DMS 273 treated with DMSO at 0.1 percent for 48 hours (cell line): ENCODE measurements at places on chromosomes 1 and 21.

DNA sequence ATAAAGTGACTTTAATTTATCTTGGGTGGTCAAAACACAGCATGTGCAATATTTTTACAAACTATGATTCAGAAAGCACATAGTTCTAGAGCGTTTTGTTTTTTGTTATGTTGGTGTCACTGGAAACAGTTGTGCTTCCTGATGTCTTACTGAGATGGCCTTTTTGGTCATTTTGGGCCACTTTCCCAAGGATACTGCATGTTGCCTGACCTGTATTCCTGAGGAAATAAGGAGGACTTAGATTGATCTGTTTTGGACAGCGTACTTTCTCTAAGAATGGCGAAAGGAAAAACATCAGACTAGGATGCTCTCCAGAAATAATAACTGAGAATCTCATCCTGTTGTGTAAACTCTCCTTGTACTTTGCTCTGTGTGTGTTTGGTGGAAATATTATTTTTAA lies 451.2 kb downstream of the USP25 start:
- DNase-seq: no peak

GRCh38 chr1:31428436-31429221 lies 15.6 kb downstream of the SERINC2 start:
- DNase-seq: no peak

- no peak for DNase-seq
Observed at GRCh38 chr1:230243146-230243545, 176.1 kb downstream of the GALNT2 start.

DNA sequence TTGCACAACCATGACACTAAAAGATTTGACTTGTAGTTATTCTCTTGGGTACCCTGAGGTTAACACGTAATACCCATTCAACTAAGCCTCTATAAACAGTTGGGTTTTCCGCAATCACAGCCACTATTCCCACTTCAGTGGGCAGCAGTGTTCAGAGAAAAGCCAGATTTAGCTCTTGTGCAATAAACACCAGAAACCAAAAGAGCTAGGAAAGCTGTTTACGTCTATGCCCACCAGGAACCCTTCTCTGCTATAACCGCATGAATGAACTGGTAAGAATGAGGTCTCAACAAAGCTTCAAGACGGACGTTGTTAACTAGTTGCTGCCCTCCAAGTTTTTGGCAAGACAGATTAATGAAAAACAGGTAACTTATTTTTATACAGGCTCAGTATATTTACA lies 101.3 kb downstream of the SLC45A1 start:
- DNase-seq: no peak

GRCh38 chr1:177439301-177439700 lies 268.5 kb downstream of the BRINP2 start:
- DNase-seq: no peak

- no peak for DNase-seq
Observed at GRCh38 chr1:176211396-176212165, 4.5 kb upstream of the COP1 start.

DNA sequence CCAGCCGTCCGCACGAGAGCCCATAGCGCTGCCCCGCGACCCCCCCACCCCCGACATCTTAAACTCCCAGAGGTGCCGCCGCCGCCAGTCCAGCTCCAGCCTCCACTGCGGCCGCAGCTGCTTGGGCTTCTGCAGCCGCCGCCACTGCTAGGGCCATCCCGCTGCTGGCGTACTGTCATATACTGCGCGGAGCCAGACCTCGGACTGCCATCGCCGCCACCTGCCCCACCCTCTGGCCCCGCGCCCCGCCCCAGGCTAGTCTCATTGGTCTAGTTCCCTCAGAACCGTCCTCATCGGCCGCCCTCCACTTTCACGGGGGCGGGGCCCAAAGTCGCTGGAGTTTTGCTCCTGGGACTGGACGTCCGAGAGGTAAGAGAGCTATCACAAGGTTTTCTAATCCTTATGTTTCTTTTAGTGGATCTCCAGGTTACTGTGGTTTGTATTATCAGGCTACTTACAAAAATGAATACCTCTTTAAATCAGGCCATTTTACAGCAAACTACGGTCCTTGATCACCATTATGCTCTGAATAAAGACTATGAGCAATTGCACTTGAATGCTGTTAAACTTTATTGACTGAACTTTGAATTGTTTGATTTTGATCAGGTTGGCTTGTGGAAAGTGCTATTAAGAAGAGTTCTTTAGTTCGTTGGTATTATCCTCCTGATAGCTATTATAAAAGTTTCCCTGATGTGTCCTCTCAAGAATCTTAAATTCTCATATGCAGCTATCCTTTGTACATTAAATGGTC lies 2.8 kb upstream of the CD1D start:
- peak; percentile 40 for DNase-seq

GRCh38 chr1:233662575-233663304 lies 48.8 kb downstream of the KCNK1 start:
- peak; percentile 75 for DNase-seq

GRCh38 chr1:117616967-117617366 lies 11.1 kb downstream of the TENT5C start:
- DNase-seq: no peak
